ENCODE measurements at places on chromosomes 16 and 17.

- no peak for DNase-seq
Observed at GRCh38 chr16:27287887-27288286, 19.3 kb upstream of the NSMCE1 start.

- DNase-seq: no peak
Observed at GRCh38 chr16:2828521-2828840, 1.6 kb upstream of the ZG16B start.

DNA sequence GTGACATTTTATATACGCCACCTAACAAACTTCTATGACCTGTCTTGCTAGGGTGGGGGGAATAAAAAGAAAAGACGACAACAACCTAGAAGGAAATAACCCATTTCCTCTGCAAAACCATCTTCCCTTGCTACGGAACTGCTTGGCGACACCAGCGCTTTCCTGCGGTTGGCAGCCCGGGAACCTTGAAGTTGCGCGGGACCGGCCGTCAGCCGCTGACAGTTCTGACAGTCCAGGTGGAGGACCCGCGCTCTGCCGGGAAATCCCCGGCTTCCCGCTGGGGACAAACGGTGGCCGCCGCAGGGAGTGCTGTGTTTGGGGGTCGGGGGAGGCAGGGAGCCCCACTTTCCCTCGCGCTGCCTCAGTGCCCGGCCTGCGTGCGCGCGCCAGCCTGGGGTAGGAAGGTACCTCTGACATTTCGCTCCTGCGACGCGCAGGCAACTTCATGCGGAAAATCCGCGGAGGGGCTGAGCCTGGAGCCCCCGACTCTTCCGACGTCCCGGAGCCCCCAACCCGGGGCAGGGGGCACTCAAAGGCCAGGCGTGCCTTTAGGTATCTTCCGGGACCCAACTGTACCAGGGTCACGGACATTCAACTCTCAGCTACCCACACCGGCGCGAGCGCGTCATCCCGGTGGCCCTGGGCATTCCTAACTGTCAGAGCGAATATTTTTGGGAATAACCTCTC, 516 bp downstream of the SLC16A6 start:
- DNase-seq: no peak

DNA sequence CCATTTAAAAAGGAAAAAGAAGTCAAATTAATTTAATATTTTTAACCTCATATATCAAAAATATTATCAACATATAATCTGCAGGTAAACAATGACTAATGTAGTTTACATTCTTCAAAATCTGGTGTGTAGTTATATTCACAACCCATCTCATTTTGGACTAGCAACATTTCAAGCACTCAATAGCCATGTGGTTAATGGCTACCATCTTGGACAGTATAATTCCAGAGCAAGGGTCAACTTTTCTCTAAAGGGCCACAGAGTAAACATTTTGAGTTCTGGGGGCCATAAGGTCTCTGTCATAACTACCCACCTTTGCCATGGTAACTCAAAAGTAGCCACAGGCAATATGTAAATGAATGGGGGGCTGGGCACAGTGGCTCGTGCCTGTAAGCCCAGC, 153.9 kb downstream of the PARN start:
- no peak for DNase-seq

GRCh38 chr16:88310796-88311605, 71.8 kb upstream of the ZNF469 start:
- no peak for DNase-seq

DNA sequence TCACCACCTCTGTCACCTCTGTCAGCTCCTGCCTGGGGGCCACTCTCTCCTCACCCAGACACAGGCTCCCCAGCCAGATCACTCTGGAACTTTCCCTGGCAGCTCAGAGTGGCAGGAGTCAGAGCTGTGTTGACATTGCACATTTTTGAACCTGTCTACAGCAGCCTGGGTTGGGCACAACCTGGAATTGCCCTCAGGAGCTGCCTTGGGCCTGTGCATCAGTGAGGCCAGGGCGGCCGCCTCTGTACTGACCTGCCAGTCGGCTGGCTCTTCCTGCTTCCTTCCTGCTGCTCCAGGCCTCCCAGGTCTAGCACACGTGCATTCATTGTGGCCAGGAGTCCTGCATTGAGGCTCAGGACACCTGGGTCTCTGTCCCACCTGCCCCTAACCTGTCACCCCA, 14.2 kb upstream of the TMEM11 start:
- DNase-seq: no peak

DNA sequence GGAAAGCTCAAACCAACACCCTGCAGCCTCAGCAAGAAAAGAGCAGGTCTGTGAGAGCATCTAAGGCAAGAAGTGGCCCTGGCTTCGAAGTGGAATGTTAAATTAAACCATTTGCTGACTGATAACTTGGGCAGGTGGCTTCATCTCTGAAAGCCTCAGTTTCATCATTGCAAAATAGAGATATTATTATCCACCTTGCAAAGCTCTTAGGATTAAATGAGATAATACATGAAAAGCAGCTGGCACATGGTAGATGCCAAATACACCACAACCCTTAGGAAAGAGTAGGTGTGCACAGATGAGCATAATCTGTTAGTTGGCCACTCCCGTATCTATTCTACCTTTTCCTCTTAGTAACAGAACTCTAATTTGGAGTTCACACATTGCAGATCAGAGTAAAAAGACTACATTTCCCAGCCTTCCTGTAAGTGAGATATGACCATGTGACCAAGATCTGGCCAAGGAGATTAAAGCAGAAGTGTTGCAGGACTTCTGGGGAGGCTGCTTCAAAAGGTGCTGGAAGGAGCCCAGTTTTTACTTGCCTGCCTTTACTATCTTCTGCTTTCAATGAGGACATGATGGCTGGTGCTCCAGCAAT, 288.7 kb downstream of the SOX9 start:
- no peak for DNase-seq

DNA sequence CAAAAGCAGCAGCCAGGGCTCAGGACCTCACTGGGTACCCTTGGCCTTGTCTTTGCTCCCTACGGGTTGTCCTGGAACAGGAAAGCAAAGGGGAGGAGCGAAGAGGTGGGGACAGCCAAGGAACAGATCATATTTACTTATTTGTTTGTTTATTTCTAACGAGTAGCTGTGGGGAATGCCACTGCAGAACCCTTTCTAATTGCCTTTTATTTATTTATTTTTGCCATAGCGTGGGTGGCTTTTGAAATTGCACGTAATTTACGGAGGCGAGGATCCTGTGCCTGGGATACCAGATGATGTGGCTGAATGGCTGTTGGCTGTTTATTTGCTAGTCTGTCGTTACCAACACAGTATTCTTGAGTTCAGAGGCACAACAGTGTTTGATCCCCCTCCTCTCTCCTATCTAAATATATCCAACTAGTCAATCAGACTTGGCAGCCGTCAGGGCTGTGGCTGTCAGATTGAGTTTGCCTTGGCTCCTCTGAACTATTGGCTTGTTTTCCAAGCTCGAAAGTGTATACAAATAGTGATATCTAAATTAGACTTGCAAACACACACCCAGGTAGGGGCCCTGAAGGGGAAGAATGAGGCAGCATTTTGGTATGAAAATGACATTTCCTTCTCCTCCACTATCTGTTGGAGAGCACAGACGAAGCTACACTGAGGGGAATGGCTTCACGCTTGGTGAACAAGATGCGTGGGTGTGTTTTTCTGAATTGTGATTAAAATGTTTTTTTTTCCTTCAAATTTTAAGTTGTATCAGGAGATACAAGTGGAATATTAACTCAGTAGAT, 110.4 kb downstream of the MSI2 start:
- DNase-seq: no peak

DNA sequence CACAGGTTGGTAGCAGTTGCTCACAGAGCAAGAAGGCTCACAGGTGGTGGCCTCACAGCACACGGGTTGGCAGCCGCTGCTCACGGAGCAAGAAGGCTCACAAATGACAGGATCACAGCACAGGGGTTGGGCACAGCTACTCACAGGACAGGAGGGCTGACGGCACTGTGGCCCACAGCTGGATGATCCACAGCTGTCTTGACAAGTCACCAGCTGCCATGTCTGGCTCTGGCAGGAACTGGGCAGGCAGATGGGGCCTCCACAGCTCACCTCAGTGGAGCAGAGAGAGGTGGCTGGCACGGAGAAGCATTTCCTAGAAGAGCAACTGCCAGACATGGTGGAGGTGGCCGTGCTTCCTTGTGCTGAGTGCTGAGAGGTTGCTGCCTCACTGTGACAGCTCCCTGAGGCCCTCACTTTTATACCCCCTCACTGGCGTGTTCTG, at the start of gene KRTAP16-1:
Gene KRTAP16-1 (minus strand): TSS at position 392 of the 442 bp plus-strand sequence. CDS start 56 bp downstream, at position 336.
- no peak for DNase-seq

DNA sequence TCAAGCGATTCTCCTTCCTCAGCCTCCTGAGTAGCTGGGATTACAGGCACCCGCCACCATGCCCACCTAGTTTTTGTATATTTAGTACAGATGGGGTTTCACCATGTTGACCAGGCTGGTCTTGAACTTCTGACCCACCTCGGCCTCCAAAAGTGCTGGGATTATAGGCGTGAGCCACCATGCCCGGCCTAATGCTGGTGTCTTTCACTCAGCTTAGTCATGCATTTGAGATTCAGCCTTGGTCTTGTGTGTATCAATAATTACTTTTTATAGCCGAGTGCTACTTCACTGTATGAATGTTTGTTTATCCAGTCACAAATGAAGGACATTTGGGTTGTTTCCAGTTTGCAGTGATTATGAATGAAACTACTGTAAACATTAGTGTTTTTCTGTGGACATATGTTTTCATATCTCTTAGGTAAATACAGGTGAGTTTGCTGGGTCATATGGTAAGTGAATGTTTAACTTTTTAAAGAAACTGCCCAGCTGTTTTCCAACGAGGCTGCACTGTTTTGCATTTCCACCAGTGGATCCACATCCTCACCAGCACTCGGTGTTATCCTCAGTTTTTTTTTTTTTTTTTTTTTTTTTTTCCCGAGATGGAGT, 11.0 kb upstream of the PLCG2 start:
- no peak for DNase-seq

GRCh38 chr17:2253768-2254406, 49.7 kb downstream of the SMG6 start:
- DNase-seq: no peak

DNA sequence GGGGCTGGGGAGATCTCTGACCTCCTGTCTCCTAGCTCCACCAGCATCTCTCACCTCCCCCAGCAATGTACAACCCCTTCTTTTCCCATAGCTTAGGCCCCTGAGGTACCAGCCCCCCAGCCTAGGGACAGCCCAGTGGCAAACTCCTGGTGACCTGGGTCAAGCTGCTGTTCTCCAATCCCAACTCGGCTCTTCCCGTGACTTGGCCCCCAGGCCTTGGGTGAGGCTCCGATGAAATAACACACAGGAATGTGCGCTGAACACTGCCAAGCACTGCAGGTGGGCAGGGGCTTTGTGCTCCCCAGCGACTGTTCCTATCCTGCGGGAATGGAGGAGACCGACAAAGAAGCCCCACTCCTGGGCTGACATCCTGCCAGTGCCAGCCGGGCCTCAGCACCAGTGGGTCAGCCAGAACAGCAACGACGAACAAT, 63.7 kb upstream of the AMZ2 start:
- DNase-seq: no peak

GRCh38 chr17:57750895-57751294, 5.8 kb upstream of the CCDC182 start:
- no peak for DNase-seq

- DNase-seq: no peak
Observed at GRCh38 chr17:50514936-50515702, 6.9 kb downstream of the MYCBPAP start.

DNA sequence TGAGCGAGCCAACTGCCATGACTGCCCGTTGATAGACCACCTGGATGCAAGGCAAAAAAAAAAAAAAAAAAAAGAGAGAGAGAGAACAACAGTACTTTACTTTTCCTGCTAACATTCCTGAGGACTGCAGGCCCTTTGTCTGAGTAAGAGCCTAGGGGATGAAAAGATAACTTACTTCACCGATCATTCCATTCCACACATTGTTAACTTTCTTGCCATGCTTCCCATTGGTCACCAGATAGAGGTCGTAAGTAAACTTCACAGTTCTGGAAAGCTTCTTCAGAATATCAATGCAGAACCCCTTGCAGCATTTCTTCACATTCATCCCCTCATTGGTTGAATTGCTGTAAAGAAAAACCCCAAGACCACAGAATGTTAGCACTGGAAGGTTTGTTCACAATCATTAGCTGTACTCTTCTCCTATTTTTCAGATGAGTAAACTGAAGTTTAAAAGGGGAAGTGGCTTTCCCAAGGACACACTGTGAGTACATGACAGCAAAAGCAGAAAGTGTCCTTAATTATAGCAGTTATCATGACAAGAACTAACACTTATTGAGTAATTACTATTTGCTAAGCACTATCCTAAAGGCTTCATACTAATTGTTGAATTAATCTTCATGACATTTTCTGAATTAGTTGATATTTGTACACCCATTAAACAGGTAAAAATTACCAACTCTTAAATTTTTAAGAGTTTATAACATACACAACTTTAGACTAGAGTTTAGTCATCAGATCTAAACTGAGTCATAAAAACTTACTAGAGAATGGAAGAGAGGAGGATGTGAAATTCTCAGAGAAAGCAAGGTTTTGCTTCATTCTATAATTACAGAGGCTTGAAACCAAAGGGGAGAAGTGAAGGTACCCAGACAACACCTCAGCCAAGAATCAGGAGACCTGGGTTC, 341.2 kb downstream of the GRIN2A start:
- DNase-seq: no peak

DNA sequence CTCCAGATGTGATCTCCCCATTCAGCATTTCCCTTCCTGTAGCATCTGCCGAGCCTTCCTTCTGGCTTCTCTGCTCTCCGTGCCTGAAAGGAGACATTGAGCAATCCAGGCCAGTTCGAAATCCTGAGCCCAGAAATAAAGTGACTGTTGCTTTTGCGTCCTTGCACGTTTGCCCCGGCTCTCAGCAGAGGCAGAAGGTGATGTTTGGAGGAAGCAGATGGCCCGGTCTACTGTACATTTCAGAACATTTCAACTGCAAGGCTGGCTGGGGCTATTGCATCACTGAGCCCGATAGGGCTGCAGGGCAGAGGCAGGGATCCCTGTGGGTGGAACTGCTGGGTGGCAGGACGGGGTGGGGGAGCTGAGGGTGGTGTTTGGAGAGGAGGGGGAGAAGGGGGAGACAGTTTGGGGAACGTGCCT, 29.4 kb downstream of the IRF8 start:
- peak; percentile 41 for DNase-seq

GRCh38 chr16:27462200-27462845, 60.3 kb downstream of the IL21R start:
- no peak for DNase-seq

GRCh38 chr16:73750639-73751038, 546.0 kb upstream of the PSMD7 start:
- DNase-seq: no peak

DNA sequence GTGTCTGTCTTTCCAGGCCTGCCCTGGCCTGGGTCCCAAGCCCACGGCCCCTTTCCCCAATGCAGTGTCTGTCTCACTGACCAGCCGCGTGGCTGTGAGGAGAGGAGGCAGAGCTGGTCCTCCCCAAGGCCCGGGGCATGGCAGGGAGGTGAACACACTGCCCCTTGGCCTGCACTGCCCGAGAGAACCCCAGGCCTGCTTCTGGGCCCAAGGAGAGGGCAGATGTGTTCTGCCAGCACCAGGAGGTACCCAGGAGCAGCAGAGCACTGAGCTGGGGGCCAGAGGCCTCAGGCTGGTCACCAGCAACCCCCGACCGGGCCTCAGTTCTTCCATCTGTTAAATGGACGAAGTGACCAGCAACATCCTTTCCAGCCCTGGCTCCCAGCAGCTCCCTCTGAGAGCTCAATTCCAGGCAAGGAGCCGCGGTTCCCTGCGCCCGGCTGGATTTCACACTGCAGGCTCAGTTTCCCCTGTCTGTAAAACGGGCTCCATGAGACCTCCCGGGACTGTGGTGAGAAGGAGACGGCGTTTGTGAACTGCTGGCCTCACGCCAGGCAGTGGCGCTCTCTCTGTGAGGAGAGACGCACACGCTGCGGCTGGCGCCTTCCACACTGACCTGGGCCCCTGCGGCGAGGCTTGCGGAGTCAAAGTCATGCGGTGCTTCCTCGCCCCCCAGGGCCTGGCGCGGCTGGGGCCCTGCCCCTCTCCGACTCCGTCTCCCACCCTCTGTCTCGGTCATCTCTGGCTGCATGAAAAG, 8.1 kb upstream of the ZFPM1 start:
- no peak for DNase-seq
